ENCODE measurements at places on chromosomes 4 and X.

DNA sequence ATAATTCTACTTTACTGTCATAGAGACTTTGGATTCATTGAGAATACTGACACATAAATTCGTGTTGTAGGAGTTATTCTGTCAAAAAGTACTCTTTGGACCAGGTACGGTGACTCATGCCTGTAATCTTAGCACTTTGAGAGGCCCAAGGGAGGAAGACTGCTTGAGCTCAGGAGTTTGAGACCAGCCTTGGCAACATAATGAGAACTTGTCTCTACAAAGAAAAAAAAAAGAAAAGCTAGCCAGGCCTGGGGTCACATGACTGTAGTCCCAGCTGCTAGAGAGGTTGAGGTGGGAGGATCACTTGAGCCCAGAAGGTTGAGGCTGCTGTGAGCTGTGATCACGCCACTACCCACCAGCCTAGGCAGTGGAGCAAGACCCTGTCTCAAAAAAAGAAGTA is 54.9 kb downstream of the WDR19 start:
- no peak for DNase-seq

- DNase-seq: peak; percentile 40
Measured at GRCh38 chr4:47913861-47914219, 543 bp downstream of the NFXL1 start.

DNA sequence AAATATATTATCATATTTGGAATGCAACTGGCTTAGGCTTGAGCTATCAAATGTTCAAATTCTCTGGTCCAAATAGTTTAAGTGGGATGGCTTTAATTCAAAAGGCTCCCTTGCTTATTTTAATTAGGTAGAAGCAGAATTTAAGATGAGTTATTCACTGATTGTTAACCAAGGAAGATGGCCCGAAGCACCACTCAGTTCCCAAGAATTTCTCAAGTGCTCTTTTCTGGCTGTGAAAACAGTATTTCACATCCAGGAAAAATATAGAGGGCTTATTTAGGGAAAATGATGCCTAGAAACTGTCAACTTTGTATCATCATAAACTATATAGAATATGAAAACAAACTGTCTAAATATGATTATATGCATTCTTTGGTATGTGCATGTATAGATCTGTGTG is 246.5 kb upstream of the SFRP2 start:
- no peak for DNase-seq

DNA sequence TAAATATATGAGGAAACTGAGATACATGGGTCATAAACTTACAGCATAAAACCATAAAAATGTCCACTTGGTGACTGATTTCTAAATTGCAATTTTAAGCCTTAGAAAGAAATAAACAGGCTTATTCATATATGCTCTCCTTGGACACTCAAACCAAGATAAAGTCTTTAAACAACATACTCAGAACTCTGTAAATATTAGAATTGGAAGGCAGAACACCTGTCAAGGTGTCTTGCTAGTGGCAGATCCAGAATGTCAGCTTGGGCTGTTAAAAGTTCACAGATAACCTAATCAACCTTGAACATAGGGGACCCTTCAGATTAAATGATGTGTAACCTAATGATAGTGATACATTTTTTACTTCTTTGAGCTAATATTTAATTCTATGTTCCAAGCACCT is 208.1 kb upstream of the ARSJ start:
- peak; percentile 33 for DNase-seq

- DNase-seq: peak; percentile 6
Measured at GRCh38 chr4:101348995-101349800, 1.9 kb upstream of the PPP3CA start.

- DNase-seq: no peak
Measured at GRCh38 chr4:12137575-12137974, 708.9 kb upstream of the HS3ST1 start.

DNA sequence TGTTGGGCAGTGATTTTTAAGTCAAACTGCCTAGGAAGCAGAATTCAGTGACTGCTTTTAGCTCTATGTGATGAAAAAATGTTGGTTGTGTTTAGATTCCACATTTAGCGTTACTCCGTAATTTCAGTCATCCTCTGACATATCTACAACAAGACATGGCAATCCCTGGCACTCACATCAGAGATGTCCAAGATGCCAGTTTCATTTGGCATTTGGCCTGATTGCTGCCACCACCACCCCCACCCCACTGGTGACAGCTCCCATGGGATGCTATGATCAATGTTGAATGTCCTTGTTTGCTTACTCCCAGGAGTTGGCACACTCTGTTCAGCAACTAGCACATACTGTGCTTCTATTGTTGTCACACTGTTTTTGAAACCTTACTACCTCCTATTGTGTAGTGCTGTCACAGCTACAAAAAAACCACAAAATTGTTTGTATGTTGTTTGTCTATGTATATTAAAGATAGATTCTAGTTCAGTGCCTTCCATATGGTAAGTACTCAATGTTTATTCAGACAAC is 101.4 kb downstream of the AWAT2 start:
- DNase-seq: no peak

GRCh38 chr4:163776957-163777356 is 282.5 kb downstream of the TMA16 start:
- no peak for DNase-seq

DNA sequence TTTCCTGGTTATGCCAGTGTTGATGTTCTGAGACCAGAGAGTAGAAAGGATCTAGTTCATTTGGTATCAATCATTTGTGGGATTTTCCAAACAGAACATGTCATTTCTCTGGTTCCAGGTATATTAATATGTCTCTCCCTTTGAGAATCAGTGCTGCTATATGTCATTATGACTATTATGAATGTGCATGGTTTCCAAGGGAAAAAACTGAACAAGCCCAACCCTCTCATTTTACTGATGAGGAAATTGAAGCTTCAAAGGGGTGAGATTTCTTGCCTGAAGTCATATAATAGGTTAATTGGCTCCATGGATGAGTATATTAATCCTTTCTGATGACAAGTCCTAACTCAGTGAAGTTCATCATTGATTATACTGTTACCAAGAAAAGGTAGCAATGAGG is 31.9 kb downstream of the RUFY3 start:
- no peak for DNase-seq

- no peak for DNase-seq
Measured at GRCh38 chrX:154436374-154436982, 476 bp upstream of the GDI1 start.

- no peak for DNase-seq
Measured at GRCh38 chr4:8352368-8353157, 83.0 kb downstream of the HTRA3 start.

GRCh38 chrX:24495700-24496099 is 30.6 kb downstream of the PDK3 start:
- DNase-seq: no peak

DNA sequence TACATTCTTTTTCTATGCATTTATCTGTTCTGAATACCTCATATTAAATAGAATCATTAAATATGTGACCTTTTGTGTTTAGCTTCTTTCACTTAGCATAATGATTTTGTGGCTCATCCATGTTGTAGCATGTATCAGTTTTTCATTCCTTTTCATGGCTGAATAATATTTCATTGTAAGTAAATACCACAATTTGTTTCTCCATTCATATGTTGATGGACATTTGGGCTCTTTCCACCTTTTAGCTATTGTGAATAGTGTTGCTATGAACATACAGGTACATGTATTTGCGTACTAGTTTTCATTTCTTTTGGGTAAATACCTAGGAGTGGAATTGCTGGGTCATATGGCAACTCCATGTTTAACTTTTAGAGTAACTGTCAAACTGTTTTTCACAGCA is 85.1 kb downstream of the GNL3L start:
- DNase-seq: no peak

- peak; percentile 7 for DNase-seq
Measured at GRCh38 chr4:168917138-168917779, 92.8 kb downstream of the CBR4 start.

DNA sequence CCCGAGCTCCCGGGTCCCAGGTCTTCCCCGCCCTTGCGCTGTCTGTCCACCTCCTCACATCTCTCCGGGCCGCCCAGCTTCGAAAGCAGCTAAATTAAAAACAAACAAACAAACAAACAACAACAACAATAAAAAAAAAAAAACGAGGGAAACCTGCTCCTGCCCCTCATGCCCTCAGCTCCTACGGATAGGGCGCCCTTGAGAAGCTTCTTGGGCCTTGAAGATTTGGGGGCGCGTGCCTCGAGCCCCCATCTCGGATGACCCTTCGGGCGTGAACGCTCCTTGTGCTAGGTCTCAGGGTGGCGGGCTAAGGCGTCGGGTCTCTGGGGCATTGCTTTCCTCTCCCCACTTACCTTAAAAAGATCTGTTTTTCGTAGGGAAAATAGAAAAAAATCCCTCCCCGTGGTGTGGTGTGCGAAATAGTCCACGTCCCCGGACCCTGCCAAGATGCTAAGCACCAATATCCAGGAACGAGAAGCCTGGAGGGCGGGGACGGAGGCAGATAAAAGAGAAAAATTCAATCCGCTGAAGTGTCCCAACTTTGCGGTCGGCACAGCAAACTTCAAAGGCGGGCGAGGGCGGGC is 603 bp downstream of the NDNF start:
- DNase-seq: no peak

GRCh38 chr4:80532674-80533333 is 197.3 kb downstream of the CFAP299 start:
- no peak for DNase-seq

- DNase-seq: no peak
Measured at GRCh38 chrX:110086916-110087484, 84.1 kb downstream of the TMEM164 start.

DNA sequence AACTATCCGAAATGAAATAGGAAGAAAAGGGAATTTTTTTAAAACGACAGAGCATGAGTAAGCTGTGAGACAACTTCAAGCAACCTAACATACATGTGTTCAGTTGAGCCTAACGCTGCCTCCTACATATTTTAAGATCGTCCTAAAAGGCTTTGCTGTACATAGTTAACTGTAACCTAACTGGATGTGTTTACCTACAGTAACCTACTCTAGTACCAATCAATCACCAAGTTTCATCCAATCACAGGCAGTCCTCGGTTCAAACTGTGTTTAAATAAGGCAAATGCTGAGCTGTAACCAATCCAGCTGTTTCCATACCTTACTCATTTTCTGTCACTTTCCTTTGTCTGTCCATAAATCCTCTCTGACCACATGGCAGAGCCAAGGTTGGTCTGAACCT is 17.1 kb downstream of the RCHY1 start:
- no peak for DNase-seq

- DNase-seq: no peak
Measured at GRCh38 chrX:15864629-15865028, 10.0 kb upstream of the AP1S2 start.

DNA sequence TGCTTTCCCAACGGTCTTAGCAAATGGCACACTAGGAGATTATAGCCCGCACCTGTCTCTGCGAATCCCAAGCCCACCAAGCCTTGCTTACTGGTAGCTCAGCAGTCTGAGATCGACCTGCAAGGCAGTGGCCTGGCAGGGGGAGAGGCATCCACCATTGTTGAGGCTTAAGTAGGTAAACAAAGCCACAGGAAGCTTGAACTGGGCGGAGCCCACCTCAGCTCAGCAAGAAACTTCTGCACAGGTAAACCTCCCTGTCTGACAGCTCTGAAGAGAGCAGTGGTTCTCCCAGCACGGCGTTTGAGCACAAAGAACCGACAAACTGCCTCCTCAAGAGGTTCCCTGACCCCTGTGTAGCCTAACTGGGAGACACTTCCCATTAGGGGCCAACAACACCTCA is 42.8 kb downstream of the BRWD3 start:
- no peak for DNase-seq

All from DMS79 treated with DMSO at 0.1 percent for 48 hours (cell line).